Activated CD4-positive, alpha-beta T cell treated with anti-CD3 and anti-CD28 coated beads, Interleukin-2, amount 10 ng/mL, durations not matched to agents 7 days and 5 days (primary cell): ENCODE measurements at places on chromosomes 16 and 17. TPM values are rescaled to one million over a fixed set of nuclear protein-coding genes. Genes with fewer than 3 reads are reported as not detected.

Gene HLF
- total RNA-seq: 0.65 TPM

Gene EXOC3L1
- not detected for total RNA-seq

Gene KRTAP1-4
- not detected for total RNA-seq

DNA sequence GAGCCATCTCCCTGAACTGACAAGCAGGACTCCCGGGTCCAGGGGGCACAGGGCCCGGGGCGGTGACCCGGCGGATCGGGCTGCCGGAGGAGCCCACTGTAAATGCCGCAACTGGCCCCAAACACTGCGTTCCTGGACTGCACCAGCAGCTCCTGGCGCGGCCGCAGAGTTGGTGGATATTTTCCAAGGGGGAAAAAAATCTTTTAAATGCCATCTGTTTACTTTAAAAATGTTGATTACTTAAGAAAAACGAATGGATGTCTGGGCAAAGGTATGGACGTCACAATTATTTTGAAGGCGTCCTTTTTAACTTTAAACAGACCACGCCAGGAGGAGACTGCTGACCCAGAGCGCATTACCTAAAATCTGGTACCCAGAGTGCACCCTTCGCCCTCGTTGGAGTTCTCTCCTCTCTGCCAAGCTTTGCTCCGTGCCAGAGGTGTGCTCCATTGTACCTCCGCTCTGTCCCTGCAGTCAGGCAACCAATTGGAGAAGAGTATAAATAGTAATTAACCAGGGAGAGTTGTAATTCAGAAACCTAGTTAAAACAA is 3.4 kb downstream of the HS3ST3B1 start:
- DNase-seq: no peak

GRCh38 chr16:67346341-67346740 is 19.7 kb downstream of the LRRC36 start:
- no peak for DNase-seq

GRCh38 chr16:60929-61878 is 7.6 kb downstream of the SNRNP25 start:
- DNase-seq: no peak

DNA sequence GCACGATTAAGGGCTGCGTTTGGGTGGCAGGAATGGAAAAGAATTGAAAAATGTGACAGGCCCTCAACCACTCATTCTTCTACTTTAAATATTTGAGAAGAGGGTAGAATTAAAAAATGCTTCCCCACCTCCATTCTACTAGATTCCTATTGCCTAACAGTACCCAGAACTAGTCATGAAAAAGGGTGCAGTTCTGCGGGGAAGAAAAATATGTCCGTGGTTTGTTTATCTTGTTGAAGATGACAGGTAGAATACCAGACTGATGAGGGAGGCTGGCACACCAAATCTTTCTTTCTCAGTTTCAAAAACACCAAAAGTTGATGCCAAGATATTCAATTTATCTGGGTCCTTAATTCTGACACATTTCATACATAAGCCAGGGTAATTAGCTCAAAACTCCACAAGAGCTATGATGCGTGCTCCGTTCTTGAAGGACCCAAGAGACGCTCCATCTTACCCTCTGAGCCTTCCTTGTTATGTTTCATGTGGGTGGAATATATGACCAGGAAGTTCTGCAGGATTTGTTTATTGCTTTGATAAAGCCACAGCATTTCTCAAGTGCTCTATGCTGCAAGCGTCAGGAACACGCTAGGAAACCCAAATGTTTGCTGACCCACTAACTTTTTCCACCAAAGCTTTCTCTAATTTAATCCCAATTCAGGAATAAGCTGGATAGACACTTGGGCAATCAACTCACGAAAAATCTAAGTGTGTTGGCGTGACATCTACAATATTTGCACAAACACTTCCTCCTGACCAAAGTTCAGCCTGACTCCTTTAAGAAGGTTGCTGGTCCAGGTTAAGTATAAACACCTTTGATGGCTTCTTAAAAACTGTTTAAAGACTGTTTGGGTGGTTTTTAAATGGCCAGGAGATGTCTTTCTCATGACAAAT is 20.6 kb upstream of the GAN start:
- no peak for DNase-seq

DNA sequence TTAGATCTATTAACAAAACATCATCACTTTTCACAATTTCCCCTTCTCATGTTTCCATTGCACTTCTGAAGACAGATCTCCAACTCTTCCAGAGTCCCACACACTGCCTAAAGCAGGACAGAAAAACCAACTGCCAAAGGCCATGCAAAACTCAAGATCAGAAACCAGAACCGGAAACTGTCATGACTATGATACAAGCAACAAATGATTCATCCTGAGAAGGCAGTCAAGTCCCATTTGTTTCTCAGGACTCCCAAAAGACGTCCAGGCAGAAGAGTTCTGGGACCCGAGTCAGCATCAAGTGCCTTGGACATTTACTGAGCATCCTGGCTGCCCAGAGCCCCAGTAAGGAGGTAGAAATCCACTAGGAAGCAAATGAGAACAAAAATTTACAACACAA is 38.8 kb downstream of the ERN1 start:
- DNase-seq: peak; percentile 15

GRCh38 chr16:88957887-88958577 is 19.0 kb downstream of the CBFA2T3 start:
- DNase-seq: peak; percentile 50

DNA sequence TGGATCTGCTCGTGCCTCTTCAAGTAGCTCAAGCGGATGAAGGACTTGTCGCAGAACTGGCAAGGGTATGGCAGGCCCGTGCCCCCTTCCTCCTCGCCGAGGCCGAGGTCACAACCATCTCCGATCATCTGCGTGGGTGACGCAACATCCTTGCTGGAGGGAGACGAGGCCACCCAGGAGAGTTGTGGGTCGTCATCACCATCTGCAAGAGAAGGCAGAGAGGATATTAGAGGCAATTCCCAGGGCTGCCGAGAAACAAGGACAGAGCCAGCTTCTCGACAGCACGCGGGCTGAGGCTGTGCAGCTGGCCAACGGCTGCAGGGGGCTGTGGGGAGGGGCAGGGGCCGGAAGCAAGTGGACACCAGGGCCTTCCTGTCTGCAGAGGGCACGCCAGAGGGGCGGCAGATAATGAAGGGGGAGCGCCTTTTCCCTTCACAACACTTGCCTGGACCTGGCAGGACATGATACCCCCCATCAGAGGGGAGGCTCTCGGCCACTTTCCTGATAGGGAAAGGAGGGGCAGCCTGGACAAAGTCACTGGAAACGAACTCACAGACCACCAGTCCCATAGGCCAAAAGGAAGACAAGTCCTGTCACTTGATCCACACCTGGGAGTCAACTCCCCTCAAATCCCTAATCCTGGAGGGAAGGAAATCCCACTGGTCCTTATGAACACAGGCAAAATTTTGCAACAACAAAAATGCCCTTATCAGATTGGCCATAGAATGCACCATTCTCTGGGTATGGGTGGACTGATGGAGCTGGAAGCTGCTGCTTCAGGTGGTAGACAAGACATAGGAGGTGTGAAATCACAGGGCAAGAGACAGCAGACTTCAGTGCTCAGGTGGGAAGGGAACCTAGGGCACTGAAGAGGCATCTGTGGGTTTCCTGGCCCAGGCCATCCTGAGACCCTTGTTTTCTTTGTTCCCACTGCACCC is 217.0 kb downstream of the ZNF423 start:
- DNase-seq: no peak

GRCh38 chr17:75551266-75551665 is 25.8 kb downstream of the LLGL2 start:
- no peak for DNase-seq

DNA sequence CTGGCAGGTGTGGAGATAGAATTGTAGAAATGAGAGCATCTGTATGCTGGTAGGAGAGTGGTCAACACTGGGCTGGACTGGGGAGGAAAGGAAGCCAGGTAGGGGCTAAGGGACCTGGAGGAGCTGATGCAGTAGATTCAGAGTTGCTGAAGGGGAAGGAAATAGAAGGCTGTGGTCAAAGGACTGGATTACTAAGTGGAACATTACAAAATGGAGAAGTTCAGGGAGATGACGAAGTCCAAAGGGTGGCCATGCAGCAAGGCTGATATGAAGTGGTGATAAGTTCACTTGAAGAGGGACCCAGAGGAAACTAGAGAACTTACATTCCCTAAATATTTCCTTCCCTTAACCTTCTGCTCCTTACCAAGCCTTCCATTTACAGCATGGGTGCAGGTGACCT is 8.6 kb upstream of the CCL2 start:
- no peak for DNase-seq
